ENCODE measurements at places on chromosomes 1 and 21. TPM values are rescaled to one million over a fixed set of nuclear protein-coding genes. Genes with fewer than 3 reads are reported as not detected.

DNA sequence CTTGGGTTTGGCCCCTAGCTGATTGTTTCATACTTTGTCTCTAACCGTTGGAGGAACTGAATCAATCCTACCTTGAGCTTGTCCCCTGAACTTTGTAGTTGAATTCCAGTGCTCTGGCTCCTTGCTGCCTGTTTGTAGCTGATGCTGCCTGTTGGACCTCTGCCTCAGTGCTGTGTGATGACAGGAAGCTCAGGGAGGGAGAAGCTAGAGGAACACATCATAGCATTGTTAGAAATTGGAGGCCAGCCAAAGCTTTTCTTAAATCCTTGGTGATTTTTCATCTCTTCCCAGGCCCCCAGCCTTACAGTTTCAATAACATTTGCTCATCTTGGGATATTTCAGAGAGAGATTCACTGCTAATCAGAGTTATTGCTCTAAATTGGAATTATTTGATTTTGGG lies 34.0 kb downstream of the MACF1 start:
- DNase-seq = no peak

DNA sequence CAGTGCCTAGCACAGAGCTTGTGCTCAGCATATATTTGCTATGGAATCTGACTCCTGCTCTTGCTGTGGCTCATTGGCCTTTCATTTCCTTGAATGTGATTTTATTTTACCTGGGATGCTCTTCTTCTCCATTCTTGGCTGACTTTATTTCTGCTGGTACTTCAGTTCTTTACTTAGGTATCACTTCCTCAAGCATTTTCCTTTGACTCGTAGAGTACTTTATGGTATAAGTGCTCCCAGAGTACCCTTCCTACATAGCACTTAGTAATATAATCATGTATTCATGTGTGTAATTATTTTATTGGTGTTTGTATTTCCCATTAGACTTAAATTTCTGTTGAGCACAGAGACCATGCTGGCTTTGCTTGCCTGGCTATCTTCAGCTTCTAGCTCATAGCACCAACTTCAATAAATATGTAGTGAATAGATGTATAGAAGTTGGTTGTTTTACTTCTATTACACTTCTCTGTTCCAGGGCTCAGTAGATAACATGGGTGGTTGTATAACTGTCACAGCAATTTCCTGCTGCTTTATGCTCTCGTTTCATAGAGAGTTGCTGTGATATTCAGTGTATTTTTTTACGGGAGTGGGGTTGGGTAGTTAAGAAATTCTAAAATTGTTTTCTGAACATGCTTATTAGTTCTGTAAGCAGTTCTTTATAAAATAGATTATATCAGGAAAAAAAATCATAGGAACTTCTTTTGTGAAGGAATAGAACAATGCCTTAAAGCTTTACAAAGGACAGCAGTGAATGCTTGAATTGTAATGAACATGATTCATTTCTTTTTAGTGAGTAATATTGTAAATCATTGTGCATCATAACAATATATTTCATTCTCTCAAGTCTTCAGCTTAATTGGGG lies 112.2 kb downstream of the NEK7 start:
- no peak for DNase-seq

DNA sequence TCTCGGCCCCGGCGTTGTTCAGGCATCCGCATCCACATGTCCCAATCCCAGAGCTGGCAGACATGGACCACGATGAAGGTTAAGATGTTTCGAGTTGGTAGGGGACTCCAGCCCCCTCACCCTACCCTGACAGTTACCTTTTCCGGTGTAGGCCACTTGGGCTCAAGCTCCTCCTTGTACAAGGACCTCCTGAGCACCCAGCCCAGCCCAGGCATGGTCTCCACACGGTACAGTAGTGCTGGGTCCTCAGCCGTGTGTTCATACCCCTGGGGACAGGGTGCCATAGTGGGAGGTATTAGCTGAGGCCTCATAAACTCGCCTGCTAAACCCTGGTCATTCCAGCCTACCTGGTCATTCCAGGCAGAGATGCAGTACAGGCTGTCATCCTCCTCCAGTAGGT lies 6.1 kb downstream of the POMGNT1 start:
- no peak for DNase-seq

GRCh38 chr1:111082421-111083203 lies 57.3 kb downstream of the DRAM2 start:
- DNase-seq = no peak

GRCh38 chr1:41492341-41492848 lies 7.9 kb upstream of the EDN2 start:
- DNase-seq = no peak

GRCh38 chr1:77888781-77889642 lies 588 bp downstream of the NEXN start:
- DNase-seq = no peak

GRCh38 chr1:246428542-246429308 lies 78.4 kb downstream of the SMYD3 start:
- no peak for DNase-seq

DNA sequence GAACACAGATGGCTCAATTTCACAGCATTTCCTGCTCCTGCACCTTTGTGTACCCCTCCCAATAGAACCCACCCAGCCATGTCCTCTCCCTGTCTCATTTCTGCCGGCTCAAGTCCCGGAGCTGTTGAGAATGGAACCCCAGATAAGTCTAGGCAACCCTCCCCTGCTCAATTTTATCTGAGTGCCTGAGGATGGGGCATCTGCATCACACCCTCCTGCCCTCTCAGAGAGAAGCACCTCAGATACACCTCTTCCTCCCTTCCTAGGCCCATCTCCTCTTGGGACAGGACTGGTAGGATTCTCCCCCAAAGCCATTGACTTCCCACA lies 1.1 kb downstream of the KIF21B start:
- DNase-seq = no peak

- no peak for DNase-seq
Measured at GRCh38 chr1:180842052-180842451, 70.6 kb upstream of the KIAA1614 start.

- DNase-seq = no peak
Measured at GRCh38 chr1:229209386-229209785, 61.5 kb upstream of the RAB4A start.

DNA sequence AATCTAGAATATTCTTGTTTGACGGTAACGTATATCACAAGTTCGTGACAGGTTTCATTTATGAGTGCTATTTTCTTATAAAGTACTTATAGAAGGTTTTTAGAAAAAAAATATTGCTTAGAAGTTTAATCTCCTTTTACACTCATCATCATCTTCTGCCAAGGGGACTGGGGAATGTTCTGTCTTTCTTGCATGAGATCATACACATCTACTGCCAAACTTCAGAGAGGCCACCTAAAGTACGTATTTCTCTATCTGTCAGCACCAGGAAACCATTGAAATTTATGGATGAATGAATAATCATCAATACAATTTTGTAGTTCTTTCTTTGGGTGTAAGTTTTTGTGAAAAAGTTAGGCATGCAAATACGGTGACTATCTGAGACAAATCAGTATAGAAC lies 245.8 kb downstream of the SPATA17 start:
- no peak for DNase-seq

DNA sequence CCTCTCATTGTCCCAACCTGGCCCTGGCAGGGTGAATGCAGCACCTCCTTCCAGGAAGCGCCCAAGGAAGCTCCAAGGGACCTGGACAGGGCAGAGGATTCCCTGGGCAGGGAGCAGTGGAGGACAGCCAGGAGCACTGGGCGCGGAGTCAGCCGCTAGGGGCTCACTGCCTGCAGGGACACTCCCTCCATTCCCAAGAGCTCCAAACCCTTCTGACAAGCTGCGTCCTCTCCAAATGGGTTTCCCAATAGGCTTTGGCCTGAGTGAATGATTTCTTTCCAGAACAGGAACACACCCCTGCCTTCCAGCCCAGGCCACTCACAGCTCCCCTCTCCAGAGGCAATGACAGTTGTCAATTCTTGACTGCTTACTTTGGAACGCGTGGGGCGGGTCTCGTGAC lies 128.5 kb upstream of the EDN2 start:
- DNase-seq = no peak

The RNF186 gene
- total RNA-seq = not detected

The LCE2A gene
- total RNA-seq = not detected

The QSOX1 gene
- total RNA-seq = 19.9 TPM
